ENCODE measurements at places on chromosomes 3 and 15.

GRCh38 chr3:153293265-153293664, 131.2 kb downstream of the RAP2B start:
- no peak for DNase-seq

GRCh38 chr15:38674448-38674847, 109.8 kb upstream of the RASGRP1 start:
- no peak for DNase-seq

DNA sequence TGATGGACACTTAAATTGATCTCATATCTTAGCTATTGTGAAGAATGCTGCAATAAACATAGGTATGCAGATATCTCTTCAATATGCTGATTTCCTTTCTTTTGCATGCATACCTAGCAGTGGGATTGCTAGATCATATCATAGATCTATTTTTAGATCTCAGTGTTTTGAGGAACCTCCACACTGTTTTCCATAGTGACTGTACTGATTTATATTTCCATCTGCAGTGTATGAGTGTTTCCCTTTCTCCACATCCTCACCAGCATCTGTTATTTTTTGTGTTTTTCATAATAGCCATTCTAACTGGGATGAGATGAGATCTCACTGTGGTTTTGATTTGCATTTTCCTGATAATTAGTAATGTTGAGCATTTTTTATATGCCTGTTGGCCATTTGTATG, 17.1 kb upstream of the RASA2 start:
- no peak for DNase-seq

- DNase-seq: no peak
Measured at GRCh38 chr15:24856397-24857390, 98.1 kb upstream of the SNRPN start.

DNA sequence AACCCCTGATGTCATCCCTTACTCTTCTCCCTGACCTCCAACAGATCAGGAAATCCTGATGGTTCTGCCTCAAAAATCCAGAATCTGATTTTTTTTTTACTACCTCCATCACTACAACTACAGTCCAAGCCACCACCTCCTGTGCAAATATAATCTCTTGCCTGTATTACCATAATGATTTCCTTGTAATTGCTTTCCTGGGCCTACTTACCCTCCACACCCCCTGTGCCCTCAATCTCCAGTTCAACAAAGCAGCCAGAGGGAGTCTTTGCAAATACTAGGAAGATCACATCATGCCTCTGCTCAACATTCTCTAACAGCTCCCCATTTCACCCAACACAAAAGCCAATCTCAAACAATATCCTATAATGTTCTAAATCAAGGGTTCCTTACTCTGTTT, 159.9 kb downstream of the FMN1 start:
- DNase-seq: no peak

DNA sequence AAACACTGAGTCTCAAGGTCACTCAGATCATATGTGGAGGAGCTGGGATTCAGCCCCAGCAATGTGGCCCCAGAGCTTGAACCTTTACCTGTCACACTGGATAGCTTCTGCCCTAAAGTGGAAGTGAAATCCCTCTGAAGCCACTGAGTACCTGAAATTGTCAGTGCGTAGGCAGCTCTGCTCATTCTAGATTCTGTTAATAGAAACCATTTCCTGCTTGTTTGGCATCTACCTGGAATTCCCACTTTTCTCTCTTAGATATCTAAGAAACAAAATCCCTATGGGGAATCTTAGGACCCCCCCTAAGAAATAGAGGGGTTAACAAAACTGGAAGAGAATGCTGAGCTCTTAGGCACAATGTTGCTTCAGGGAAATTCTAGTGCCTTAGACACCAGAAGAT, 29.8 kb downstream of the FBXL22 start:
- no peak for DNase-seq

GRCh38 chr3:10322352-10322710, 1.4 kb upstream of the SEC13 start:
- DNase-seq: peak; percentile 18

DNA sequence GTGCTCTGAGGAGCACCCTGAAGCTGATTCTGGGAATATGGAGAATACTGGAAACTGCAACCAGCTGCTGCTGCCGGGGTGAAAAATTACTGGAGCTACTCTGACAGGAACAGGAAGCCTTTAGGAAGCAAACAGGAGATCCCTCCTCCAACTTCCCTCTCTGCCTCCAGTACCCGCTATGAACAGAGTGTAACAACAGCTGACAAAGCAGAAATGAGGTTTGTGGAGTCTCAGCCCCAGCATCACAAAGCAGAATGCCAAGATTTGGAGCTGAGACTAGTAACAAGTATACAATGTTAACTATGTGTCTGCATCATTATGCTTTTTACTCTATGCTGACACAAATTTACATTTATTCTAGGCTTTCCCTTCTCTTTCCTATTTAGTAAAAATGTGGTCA, 22.7 kb upstream of the PIAS1 start:
- DNase-seq: no peak

GRCh38 chr3:63926309-63926708, 14.1 kb upstream of the SCAANT1 start:
- DNase-seq: no peak

GRCh38 chr3:188133219-188133618, 20.7 kb upstream of the LPP start:
- no peak for DNase-seq

DNA sequence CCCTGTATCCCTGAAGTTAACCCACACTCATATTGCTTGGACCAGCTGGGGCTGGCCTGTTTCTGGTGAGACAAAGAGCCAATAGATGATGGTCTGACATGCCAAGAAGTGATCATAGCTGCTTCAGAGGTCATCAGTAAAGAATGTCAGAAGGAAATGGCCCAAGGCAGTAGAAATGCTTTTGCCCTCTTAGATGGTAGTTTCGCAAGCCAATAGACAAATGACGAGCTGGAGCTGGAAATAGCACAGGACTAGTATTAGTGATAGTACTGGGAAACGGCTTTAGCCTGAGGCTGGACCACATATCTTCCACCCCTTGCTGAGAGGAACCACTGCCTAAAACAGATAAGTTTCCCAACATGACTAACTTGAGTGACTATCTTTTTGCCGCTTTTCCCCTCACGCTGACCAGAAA, 176.1 kb upstream of the THBS1 start:
- DNase-seq: no peak

GRCh38 chr3:136166507-136166906, 29.6 kb downstream of the MSL2 start:
- no peak for DNase-seq

GRCh38 chr3:156985711-156986110, 159.6 kb downstream of the LEKR1 start:
- no peak for DNase-seq

DNA sequence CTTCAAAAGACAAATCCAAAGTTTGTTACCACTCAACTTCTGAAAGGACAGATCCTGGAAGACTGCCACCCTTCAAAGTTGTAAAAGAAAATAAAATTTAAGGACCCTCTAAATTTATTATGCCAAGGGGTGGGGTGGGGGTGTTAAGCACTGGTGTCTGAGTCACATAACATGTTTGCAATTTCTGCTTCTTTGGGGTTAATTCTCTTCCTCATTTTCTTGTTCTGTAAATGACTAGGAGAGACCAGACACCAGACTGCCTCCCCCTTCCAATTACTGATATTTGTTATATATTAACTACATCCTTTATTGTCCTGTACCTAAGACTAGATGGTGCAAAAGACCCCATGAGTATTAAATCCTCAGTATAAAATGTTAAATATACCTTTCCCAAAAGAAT, 242.8 kb downstream of the ZNF385D start:
- no peak for DNase-seq

- no peak for DNase-seq
Measured at GRCh38 chr3:51709004-51709420, 2.1 kb downstream of the GRM2 start.

DNA sequence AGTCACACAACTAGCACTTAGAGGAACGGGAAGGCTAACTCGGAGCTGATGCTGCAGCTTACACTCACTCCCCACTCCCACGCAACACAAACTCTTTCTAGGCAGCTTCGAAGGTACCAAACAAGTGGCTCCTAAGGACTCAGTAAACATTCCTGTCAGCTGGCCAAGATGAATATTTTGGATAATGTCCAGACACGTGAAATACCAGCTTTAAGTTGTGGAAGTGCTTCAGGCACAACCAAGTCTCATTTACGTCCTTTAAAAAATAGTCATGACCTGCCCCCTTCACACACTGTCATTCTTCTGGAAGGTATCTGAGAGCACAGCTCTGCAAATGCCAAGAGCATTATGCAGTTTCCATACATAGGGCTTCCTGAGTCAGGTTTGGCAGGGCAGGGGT, 1005.9 kb upstream of the CFAP20DC start:
- DNase-seq: no peak

GRCh38 chr3:97232393-97233034, 418.1 kb downstream of the EPHA6 start:
- no peak for DNase-seq

DNA sequence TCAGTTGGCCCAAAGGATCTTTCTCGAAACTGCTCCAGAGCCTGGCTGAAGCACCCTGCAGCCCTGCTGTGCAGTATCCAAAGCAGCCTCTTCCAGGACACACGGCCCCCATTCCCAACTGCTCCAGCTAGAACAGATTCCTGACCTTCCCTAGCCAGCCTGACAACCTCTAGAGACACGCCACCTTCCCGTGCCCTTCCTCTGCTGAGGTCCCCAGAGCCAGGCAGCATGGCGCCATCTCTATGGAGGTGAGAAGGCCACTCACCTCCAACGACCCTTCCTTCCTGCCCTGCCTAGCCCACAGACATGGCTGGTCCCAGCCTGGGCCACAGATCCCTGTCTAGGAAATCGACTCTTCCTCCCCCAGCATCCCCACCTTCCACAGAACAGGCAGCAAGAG, 3.1 kb downstream of the KIF7 start:
- no peak for DNase-seq

DNA sequence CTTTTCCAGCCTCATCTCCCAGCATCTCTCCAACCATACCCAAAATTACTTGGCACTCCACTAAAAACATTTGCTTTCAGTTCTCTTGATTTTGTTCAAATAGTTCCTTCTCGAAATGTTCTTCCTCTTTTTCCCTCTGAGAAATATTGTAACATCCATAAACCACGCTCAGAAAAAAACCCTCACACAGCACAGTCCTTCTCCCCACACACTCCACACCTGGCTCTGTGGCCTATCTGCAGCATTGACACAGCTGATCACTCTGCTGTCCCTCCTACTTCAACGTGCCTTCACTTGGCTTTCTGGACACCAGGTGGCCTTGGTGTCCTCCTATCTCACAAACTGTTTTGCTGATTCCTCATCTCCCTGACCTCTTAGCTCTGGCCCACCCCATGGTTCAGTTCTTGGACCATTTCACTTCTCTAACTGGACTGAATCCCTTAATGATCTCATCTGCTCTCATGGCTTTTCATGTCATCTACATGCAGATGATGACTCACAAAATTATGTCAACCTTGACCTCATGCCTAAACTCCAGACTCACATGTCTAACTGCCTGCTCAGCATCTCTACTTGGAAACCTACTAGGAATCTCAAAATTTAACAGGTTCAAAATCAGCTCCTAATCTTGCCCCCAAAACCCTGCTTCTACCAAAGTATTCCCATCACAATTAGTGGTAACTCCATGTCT, 93.3 kb downstream of the TRIM42 start:
- no peak for DNase-seq

DNA sequence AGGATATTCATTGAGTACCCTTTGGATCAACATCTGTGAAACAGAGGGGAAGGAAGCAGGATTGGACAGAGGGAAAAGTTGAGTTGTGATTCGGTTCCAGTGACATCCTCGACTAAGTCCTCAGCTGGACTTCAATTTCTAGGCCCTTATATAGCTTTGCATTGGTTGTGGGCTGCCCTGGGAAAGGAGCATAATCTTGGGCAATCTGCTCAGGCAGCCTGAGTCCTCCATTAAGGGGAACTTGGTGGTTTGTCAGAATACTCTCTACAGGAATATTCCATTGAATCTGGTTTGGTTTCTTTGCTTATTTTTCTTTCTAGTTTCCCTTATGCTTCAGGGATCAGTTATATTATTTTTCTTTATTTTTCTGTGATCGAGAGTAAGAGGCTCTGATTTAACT, 94.1 kb downstream of the TCF12 start:
- DNase-seq: no peak

DNA sequence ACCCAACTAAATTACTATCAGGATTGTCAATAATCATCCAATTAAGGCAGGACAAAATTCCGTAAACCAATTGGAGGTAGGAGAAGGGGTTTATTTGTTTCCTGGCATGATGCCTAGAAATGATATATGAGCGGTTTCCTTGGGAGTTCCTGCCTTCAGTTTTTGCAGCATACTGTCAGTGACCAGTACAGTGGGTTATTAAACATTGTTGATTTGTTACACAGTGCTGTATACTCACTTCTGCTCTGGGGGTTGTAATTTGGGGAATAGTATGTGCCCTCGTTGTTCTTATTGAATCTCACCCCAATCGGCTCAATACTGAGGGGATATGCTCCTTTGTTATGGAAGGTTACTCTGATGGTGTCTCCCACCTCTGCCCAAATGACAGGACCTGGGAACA, 22.2 kb downstream of the CP start:
- DNase-seq: no peak
